Trophoblast cell (in vitro differentiated cells and primary cell): ENCODE measurements at places on chromosomes 13 and 19.
A peak's percentile ranks its signal among the peaks of the same experiment; 100 is the strongest.

DNA sequence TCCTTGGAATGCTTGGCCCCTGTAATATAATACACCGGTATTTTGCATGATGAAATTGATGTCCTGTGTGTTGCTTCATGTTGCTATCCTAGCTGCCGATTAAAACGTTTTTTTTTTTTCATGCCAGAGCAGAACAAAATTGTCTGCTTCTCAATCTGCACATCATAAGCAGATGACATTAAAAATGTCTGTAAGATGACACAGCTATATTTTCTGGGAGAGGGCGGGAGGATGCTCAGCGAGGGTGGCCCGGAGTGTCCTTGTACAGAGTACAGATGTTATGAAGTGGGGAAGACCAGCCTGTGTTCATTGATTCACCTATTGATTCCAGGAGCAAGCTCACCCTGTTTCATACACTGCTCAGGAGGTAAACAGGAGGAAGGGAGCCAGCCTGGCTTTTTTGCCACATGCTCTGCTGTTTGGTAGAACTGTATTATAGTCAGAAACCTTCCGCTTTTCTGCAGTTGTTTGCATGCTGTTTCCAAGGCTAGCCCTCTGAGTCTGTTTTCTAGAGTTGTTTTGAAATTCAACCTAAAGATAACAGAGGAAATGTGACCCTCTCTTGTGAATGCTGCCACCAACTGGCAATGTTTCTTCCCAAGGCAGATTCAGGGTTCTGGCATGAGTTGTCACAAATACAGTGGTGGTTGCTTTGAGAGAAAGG is 4.7 kb upstream of the IRS2 start:
- H3K4me1 ChIP-seq: peaks cover 4% of the 10 kb centered on the region
- DNase-seq: no peak
- H3K27me3 ChIP-seq: peaks cover 4% of the 10 kb centered on the region
- H3K36me3 ChIP-seq: no peaks in the 10 kb centered on the region
- no peak overlapping the region for H3K4me3 ChIP-seq
- no peak overlapping the region for H3K27ac ChIP-seq

GRCh38 chr13:98803111-98803561 is 50.7 kb upstream of the SLC15A1 start:
- no peaks in the 10 kb centered on the region for H3K4me1 ChIP-seq
- no peaks in the 10 kb centered on the region for H3K27me3 ChIP-seq
- peak; percentile 27 for DNase-seq
- no peak overlapping the region for H3K27ac ChIP-seq

DNA sequence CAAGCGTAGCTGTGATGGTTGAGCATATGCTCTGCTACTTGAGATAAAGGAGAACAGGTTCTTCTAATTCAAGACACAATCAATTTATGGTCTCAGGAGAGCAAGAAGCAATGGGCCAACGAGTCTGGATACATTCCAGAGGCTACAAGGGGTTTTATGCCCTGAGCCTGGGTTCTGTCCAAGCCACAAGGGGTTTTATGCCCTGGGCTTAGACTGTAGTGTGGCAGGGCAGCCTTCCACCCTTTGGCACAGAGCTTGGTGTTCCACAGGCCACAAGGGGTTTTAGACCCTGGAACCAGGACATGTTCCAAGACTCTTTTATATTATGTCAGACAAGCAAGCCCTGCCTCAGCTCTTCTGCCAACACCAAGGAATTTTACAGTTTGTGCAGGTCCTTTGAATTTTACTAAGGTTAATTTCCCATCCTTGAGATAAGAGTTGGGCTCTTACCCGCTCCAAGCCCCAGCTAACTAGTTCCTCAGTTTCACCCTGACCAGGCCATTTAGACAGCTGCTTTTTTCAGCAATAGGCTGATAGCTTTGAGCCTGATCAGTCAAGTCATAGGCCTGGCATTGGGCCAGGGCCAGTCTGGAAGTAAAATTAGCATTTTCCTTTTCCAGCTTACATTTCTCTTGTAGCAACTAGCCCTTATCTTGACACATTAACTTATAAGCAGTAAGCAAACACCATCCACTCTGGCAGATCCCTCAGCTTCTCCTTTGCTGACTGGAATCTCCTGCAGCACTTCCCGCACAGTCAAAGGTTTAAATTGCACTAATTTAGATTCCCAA is 95.0 kb downstream of the ZNF737 start:
- no peaks in the 10 kb centered on the region for H3K36me3 ChIP-seq
- H3K4me1 ChIP-seq: peaks cover 4% of the 10 kb centered on the region

GRCh38 chr19:19499272-19499995 is 15.9 kb downstream of the TSSK6 start:
- H3K27ac ChIP-seq: no peak overlapping the region
- no peaks in the 10 kb centered on the region for H3K4me1 ChIP-seq
- no peaks in the 10 kb centered on the region for H3K27me3 ChIP-seq

GRCh38 chr19:48194844-48195830 is 24.7 kb downstream of the ZSWIM9 start:
- H3K4me3 ChIP-seq: no peak overlapping the region
- no peaks in the 10 kb centered on the region for H3K4me1 ChIP-seq
- H3K27ac ChIP-seq: no peak overlapping the region
- H3K27me3 ChIP-seq: no peaks in the 10 kb centered on the region
- no peaks in the 10 kb centered on the region for H3K36me3 ChIP-seq
- no peak for DNase-seq

GRCh38 chr13:44108331-44108858 is 228.7 kb downstream of the LACC1 start:
- no peaks in the 10 kb centered on the region for H3K27me3 ChIP-seq
- no peak overlapping the region for H3K27ac ChIP-seq
- DNase-seq: peak; percentile 94
- no peaks in the 10 kb centered on the region for H3K36me3 ChIP-seq
- H3K4me1 ChIP-seq: peaks cover 7% of the 10 kb centered on the region
- no peak overlapping the region for H3K4me3 ChIP-seq

DNA sequence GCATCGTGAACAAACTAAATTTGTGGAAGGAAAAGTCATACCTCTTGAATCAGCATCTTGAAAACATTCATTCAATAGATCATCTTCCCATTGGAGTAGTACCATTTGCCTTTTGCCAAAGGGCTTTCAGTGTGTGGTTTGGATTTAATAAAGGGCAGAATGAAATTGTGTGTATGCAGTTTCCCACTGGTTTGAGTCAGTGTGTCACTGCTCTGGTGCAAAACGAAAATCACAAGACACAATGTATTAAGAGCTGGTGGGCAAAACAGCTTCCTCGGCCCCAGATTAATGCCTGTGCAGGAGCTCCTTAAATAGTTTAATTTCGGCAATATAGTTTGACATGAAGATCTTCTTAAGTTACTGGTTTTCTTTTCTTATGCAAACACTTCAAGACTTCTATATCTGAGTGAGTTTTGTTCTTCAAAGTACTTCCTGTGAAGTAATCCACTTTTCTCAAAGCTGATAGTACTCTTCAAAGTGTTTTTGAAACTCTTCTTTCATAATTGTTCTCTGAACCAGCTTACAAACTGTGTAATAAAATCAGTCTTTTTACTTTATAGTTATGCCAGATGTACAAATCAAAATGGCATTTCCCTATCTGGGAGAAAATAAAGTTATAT is 32.1 kb downstream of the RASL11A start:
- no peaks in the 10 kb centered on the region for H3K36me3 ChIP-seq
- H3K4me3 ChIP-seq: no peak overlapping the region
- DNase-seq: no peak
- H3K27me3 ChIP-seq: no peaks in the 10 kb centered on the region

GRCh38 chr19:49421039-49421877 is 2.0 kb downstream of the PTH2 start:
- H3K4me1 ChIP-seq: no peaks in the 10 kb centered on the region
- H3K27ac ChIP-seq: no peak overlapping the region
- H3K27me3 ChIP-seq: peaks cover 56% of the 10 kb centered on the region
- peak overlapping the region; percentile 5 for H3K4me3 ChIP-seq
- no peaks in the 10 kb centered on the region for H3K36me3 ChIP-seq

DNA sequence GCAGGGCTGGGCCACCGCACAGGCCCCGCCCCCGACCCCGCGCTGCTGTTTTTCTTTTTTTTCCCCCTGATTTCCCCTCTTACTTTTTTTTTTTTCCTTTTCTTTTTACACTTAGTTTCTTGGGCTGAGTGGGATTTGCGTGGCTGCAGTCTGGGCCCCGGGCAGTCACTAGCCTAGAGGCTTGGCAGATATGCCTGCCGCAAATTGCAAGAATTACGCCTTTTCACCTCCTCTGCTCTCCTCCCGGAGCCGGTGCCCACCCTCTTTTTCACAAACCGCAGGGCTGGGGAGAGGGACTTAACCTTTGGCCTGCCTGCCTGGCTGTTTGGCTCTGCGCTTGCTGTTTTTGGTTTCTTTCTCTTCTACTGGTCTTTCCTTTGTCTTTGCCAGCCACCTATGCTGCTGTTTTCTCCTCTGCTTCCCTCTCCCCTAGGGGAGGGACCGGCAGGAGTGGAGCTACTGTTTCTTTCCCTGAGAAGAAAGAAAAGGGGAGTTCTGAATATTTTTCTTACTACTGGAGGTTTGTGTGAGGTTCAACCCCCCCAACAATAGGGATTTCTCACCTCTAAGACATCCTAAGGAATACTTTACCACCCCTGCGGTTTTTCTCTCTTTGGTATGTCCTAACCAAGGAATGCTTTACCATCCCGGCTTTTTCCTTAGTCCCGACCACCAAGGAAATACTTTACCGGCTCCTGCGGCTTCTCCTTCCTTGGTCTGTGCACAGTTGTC is 11.0 kb downstream of the ZNF552 start:
- peak overlapping the region; percentile 38 for H3K4me3 ChIP-seq
- peak; percentile 70 for DNase-seq
- H3K27ac ChIP-seq: peak overlapping the region; percentile 98

GRCh38 chr13:113049521-113049941 is 56.1 kb upstream of the F7 start:
- H3K4me3 ChIP-seq: no peak overlapping the region
- H3K27ac ChIP-seq: no peak overlapping the region
- DNase-seq: no peak

- H3K4me1 ChIP-seq: no peaks in the 10 kb centered on the region
- H3K36me3 ChIP-seq: no peaks in the 10 kb centered on the region
- H3K27ac ChIP-seq: no peak overlapping the region
- no peak overlapping the region for H3K4me3 ChIP-seq
- H3K27me3 ChIP-seq: no peaks in the 10 kb centered on the region
- no peak for DNase-seq
Observed at GRCh38 chr19:16309643-16310042, 15.0 kb upstream of the KLF2 start.

- no peaks in the 10 kb centered on the region for H3K4me1 ChIP-seq
- H3K27ac ChIP-seq: no peak overlapping the region
- no peaks in the 10 kb centered on the region for H3K36me3 ChIP-seq
- H3K4me3 ChIP-seq: no peak overlapping the region
- no peaks in the 10 kb centered on the region for H3K27me3 ChIP-seq
Observed at GRCh38 chr13:100725472-100725871, 50.9 kb upstream of the TMTC4 start.

DNA sequence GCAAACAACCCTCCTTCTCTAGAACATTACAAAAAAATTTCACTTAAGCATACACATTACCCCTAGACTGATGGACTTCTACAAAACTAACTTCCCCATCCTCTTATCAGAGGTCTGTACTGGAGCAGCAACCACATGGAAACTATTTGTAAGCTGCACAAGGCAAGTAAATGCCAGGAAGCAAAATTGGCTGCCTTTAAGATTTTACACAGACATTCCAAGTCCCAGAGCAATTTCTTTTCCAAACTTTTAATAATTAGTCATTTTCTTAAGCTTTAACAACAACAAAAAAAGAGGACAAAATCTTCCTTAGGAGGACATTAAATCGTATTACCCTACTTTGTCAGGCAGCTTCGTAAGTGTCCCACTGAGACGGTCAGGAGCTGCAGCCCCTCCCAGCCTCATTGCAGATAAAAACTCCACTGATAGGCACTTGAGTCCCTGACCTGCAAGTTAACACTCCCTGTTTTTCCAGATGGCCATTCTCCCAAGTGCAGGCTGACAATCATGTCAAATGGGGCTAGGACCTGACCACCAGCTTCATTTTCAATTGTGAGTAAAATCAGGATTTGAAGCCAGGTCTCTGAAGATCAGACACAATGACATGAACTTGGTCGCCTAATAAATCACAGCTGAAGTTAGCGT is 680.1 kb downstream of the DIAPH3 start:
- no peaks in the 10 kb centered on the region for H3K36me3 ChIP-seq
- no peak overlapping the region for H3K27ac ChIP-seq
- no peaks in the 10 kb centered on the region for H3K27me3 ChIP-seq
- no peak for DNase-seq

GRCh38 chr19:10288662-10289166 is 1.0 kb upstream of the ICAM5 start:
- H3K4me1 ChIP-seq: peaks cover 24% of the 10 kb centered on the region
- DNase-seq: peak; percentile 39
- H3K27ac ChIP-seq: no peak overlapping the region
- no peak overlapping the region for H3K4me3 ChIP-seq

DNA sequence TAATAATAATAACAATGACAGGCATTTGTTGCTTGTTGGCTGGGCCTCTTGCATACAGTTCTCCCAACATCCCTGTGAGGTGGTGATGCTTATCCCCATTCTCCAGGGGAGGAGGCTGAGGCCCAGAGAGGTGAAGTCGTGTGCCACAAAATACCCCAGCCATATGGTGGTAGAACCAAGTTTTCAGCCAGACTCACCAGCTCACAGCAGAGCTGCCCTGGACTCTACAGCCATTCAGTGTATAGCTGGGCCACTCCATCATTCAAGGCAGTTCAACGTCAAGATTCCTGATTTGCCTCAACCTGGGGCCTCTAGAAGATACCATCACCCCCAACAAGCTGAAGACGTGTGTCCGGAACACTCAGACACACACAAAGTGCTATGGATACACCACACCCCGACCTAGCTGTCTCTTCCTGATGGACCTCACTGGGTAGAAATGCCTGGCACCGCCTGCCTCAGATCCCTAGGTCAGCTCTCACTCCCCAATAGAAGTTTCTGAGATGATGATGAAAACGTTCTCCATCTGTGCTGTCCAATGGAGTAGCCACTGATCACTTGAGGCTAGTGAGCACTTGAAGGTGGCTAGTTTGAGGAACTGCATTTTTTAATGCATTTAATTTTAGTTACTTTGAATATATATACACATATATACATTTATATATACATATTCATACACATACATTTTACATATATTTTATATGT is 4.3 kb upstream of the CEACAM19 start:
- no peak for DNase-seq
- no peaks in the 10 kb centered on the region for H3K27me3 ChIP-seq
- H3K4me3 ChIP-seq: no peak overlapping the region
- H3K4me1 ChIP-seq: peaks cover 10% of the 10 kb centered on the region
